ENCODE measurements at places on chromosomes 2 and 18.

- no peak for DNase-seq
Observed at GRCh38 chr2:37630301-37630700, 41.1 kb downstream of the CDC42EP3 start.

DNA sequence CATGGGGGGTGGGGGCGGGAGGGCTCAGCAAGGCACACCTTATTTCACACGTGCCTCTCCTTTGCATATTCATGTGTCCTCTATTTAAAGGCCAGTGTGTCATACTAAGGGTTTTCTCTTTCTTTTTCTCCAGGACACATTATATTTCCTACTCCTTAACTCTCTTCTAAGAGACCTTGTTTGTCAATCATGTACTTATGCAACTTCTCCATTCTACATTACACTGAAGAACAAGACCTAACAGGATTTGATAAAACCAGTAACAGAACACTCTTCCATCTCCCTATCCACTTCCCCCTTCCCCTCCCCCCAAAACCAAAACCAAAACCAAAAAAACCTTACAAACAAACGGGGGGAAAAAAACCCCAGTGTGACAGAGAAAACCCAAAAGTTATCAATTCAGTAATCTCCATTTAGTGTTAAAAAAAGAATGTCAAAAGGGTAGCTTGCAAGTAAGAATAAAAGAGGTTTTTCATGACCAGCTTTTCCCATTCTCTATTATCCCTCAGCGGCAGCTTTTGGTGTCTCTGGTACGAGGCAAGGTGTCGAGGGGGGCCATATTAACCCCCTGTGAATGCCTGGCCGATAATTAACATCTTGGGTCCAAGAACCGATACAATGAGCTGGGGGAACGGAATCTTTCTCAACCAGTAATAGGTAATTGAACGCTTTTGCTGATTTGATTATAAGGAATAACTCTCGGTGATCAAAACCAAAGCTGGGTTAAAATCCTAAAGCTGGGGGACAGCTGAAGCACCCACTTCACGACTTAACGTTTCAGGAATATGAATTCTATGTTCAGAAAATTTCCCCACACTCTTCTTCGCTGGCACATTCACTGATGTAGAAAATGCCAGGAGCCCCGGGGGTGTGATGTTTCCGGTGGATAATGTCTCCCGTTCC, 191.0 kb upstream of the TCF4 start:
- peak; percentile 17 for DNase-seq

DNA sequence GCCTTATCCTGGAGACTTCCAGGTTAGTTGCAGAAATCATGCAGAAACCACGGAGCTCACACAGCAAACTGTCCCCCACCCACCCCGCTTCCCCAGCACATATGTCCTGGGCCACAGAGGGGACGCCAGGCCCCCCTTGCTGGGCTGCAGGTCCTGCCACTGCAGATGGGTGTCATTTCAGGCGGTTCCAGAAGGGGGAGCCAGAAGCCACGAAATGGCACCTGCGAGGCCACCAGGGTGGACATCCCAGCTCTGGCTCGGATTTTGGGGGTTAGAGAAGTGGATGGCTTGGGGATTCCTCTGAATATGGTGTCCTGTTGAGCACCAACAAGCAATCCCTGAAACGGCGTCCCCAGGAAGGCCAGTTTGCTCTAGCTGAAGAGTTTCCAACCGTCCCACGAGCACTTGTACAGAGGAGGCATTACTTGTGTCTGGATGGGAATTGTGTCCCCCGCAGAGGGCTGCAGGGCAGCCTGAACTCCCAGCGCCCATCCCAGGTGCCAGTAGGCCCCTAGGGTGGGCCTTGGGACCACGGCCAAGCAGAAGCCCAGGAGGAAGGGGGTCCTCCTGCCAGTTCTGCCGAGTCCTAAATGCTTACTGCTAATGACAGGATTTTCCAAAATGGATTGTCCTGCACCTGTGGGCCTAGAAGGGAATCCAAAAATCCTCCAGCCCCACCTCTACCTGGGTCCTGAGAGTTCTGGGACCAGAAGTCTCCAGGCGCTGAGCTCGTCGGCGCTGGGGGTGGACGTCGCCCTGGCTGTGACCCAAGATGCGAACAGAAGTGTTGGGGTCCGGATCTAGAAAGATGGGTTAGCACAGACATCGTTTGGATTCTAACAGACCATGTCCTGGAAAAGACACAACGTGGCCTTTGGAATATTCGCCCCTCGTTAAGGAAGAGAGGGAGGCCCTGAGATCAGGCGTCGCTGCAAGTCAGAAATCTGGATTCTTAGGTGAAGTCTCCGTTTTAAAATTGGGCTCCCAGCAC, 14.6 kb upstream of the NFATC1 start:
- DNase-seq = peak; percentile 80

DNA sequence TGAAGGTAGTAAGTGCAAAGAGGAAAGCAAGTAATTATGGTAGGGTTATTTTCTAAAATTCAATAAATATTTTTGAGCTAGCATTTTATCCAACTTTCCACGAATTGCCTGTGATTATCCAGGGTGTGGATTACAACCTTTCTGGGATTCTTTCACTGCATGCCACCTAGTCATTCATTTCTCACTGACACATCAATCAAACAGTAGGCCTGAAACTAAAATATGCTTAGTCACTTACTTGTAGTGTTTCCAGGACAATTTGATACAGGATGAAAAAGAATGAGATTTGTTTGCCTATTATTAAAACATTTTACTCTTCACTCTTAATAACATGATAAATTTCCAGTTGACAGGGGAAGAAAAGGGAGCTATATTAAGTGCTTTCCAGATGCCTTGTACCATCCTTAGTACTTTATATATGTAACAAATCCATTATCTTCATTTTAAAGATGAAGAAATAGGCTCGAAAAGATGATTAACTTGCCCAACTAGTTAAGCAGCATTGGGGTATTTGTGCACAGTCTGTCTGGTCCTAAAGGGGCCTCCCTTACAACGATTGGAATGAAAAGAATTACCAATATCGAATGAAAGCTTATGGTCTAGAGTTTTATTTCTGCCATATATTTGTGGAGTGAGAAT, 70.4 kb downstream of the KCTD1 start:
- DNase-seq = no peak

DNA sequence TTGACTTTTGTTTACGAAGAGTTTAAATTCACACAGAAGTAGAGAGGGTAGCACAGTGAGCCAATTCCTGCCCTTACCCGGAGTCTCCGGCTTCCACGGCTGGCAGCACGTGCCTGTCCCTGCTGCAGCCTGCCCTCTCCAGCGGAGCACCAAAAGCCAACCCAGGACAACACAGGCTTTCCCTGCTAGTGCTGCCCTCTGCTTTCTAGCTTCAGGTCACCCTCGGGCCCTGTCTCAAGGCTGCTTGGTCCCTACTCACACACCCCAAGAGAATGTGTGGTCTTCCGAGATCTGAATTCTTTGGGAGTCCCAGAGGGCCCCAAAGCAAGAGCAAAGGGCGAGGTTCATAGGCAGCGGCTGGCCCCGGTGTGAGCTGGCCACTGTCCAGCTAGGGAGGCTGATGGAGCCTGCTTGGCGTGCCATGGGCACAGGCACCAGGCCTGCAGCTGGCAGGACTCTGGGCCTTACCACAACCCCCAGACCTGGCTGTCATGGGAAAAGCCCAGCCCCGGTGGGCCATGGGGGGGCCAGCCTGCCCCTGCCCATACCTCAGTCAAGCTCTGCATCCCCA, 7.0 kb upstream of the HS6ST1 start:
- DNase-seq = no peak

DNA sequence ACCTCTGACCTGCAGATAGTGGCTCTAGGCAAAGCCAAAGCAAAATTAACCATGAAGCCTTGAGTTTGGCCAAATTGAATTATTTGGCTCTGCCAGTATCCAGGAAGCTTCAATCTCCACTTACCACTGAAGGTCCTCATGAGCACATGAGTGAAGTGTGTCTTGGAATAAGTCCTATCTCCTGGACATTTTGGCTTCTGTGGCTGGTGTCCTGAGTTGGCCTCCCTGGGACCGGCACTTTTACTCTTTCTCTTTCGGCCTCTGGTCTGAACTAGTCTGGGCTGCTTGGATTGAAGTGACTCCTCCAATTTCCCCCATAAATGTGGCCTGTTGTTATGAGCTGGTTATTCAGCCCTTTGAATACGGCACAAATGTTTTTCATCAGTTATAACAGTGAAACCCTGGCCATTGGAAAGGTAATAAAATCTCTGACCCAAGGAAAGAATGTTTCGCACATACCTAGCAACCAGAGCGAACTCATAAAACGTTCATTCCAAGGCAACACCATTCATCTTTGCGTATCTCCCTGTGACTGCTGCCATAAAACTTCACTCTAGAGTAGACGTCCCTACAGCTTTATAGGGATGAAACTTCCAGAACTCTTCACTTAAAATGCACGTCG, 216.4 kb downstream of the LPIN1 start:
- DNase-seq = no peak

GRCh38 chr2:122100346-122100745, 344.9 kb downstream of the TSN start:
- no peak for DNase-seq

DNA sequence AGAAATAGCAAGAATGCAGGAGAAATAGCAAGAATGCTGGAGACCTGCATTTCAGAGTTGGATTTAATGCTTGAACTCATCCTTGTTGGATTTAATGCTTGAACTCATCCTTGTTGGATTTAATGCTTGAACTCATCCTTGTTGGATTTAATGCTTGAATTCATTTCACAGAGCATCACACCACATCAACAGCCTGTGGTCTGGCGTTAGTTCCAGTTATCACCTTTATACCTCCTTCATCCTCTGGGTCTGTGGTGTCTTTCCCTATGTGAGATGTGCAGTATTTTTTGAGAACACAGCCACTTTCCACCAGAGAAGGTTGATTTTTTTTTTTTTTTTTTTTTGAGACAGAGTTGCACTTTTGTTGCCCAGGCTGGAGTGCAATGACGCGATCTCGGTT, 546.4 kb upstream of the SOX11 start:
- DNase-seq = no peak

- no peak for DNase-seq
Observed at GRCh38 chr2:172834881-172835280, 99.2 kb downstream of the RAPGEF4 start.

DNA sequence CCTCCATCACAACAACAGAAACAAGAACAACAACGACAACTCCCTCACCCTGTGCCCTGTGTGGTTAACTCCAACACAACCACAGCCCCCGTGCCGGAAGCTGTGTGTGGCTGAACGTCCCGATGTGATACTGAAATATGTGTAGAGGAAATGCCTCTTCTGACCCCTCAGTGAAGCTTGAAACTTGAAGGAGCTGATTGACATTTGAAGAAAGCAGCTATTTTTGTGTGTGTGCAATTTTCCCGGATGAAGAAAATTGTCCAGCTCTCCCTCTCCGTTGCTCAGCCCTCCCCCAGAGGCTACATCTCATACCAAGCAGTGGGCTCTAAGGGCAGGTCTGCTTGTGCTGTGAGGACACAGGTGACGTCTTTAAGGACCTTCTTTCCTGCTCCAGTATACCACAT, 173.8 kb downstream of the ICOS start:
- no peak for DNase-seq

DNA sequence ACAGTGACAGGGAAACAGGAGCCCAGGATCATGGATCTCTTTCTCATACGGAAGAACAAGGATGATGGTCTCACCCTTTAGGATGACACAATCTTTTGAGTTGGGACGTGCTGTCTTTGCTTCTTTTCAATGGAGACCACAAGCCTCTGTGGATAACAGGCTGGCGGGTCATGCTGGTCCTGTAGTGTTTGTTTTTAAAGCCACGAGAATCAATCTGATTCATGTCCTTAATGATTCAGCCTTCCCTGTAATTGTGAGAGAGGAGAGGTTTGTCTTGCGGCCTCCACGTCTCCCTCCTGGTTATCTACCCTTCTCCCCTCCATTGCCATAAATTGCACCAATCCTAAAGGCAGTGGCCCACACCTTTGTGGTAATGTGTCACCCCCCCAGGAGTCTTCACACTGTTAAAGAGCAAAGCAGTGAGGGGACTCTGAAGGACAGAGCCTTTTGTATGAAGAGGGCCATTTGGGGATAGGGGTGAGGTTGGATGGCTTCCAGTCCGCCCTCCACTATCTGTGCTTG, 87.7 kb upstream of the TGFA start:
- DNase-seq = no peak

DNA sequence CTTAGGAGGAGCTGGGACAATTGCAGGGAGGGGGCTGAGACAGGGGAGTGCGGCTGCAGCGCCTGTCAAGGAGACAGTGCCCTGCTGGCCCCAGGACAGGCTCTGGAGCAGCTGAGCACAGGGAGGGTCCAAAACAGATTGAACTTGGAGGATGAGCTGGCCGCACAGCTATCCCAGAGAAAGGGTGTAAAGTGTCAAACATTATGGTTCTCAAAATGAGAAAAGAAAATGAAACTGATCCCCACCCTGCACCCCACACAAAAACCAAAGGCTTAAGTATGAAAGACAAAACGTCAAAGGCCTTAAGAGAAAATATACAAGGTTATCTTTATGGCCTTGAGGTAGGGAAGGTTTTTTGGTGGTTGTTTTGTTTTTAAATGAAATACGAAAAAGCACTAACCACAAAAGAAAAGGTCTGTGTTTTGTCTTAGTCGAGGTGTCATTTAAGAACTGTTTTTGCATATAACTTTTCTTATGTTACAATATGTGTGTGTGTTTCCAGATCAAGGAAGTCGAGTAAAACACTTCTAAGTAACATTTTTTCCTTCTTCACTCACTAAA, 111.8 kb downstream of the HDAC4 start:
- DNase-seq = no peak

GRCh38 chr2:180146541-180146940, 139.4 kb upstream of the CWC22 start:
- DNase-seq = no peak

All from germinal center (tissue), 1 donor.